ENCODE measurements at places on chromosomes 2 and 18. TPM values are rescaled to one million over a fixed set of nuclear protein-coding genes. Genes with fewer than 3 reads are reported as not detected.

DNA sequence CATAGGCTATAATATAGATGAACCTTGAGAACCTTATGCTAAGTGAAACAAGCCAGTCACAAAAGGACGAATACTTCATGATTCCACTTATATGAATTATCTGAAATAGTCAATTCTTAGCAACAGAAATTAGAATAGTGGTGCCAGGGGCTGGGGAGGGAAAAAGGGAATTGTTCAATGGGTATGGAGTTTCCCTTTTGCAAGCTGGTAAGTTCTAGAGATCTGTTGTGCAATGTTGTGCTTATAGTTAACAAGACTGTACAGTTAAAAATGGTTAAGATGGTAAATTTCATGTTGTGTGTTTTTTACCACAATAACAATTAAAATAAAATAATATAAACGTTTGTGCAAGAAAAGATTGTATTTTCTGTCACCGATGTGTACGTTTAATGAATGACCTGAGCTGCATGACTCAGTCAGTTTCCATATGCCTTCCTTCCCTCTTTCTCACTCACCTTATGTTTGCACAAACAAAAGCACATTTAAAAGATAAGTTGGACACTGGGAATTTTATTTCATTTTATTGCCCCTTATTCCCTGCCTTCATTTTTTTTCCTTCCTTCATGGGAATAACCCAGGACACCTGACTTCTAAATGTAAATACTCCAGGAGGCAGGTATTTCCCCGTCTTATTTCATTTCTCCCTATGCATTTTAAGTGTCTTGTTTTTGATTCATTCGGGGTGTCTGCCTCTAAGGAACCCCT, 143.7 kb upstream of the TTC39C start:
- peak; percentile 24 for DNase-seq

DNA sequence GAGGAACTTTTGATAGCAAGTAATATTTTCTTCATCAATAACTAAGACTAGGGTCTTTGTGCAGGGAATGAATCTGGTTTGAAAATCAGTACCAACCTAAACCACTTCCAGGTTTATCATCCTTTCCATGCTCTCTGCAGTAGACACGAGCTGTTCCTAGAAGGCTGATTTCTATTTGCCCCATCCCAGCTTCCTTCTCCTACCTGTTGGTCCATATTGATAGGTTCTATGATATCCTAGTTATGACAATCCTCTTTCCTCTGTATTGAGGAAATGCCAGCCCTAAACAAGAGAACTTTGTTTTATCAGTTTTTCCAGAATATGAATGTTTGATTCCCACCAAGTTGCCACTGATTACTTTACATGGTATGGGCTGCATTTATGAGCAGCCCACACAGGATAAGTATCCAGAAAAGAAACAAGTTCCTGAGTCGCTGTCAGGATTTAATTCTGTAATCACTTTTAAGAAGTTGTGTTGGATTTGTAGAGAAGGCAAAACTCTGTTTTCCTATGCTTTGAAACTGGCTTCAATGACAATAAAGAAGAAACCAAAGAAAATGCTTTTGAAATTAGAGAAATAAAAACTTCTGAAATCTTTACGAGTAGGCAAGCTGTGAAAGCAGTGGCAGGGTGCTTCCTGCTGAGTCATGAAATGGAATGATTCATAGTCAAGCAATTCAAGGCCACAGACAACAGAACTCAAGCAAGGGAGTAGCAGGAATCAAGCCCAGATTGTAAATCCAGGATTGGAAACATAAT, 37.3 kb upstream of the TANK start:
- peak; percentile 85 for DNase-seq

IRS1 gene
- total RNA-seq = under 0.01 TPM

VIL1 gene
- not detected for total RNA-seq
